ENCODE measurements at places on chromosomes 4 and X. TPM values are rescaled to one million over a fixed set of nuclear protein-coding genes. Genes with fewer than 3 reads are reported as not detected.

The GLRA3 gene
- total RNA-seq = under 0.01 TPM

The TREX2 gene
- 1.6 TPM for total RNA-seq

The SUPT20HL2 gene
- total RNA-seq = 0.06 TPM

The RNF212 gene
- 9.6 TPM for total RNA-seq

The HSD17B13 gene
- total RNA-seq = 0.12 TPM

The TLR8 gene
- total RNA-seq = 1.8 TPM

The NALF2 gene
- 0.23 TPM for total RNA-seq

The PABPC5 gene
- total RNA-seq = 5.2 TPM

The ARMCX1 gene
- total RNA-seq = 43.8 TPM

The PPBP gene
- 26.9 TPM for total RNA-seq

The HSFX4 gene
- not detected for total RNA-seq

The CLIC2 gene
- total RNA-seq = 4.4 TPM

The TRIM60 gene
- total RNA-seq = not detected

Data from metanephros (tissue), 2 donors.